ENCODE measurements at places on chromosomes 12 and 14. TPM values are rescaled to one million over a fixed set of nuclear protein-coding genes. Genes with fewer than 3 reads are reported as not detected.

RAN gene
- total RNA-seq: 544 TPM

GRCh38 chr12:11497995-11498394 lies 102.6 kb upstream of the PRB2 start:
- no peak for DNase-seq

- no peak for DNase-seq
Observed at GRCh38 chr14:54252072-54252730, 144.6 kb upstream of the CDKN3 start.

DNA sequence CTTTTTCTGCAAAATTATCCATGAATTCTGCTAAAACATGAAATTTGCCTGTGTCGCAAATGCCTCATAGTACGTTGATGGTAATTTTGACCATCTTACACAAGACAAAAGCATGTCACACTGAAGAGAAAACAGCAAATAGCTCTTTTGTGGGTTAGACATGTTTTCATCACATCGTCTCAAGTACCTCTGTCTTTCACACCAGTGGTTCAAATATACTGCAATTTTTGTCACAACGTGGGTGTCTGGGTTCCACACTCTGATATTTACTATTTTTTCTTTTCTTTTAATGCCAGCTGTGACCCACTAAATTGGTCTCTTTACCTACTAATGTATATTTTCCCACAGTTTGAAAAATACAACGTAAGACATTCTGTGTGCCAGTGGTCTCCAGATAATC lies 10.4 kb downstream of the KLRB1 start:
- no peak for DNase-seq

GRCh38 chr12:84694116-84694515 lies 218.5 kb downstream of the SLC6A15 start:
- DNase-seq: no peak
